Hepatocyte (in vitro differentiated cells): ENCODE measurements at places on chromosomes 2 and 18. TPM values are rescaled to one million over a fixed set of nuclear protein-coding genes. Genes with fewer than 3 reads are reported as not detected.

DNA sequence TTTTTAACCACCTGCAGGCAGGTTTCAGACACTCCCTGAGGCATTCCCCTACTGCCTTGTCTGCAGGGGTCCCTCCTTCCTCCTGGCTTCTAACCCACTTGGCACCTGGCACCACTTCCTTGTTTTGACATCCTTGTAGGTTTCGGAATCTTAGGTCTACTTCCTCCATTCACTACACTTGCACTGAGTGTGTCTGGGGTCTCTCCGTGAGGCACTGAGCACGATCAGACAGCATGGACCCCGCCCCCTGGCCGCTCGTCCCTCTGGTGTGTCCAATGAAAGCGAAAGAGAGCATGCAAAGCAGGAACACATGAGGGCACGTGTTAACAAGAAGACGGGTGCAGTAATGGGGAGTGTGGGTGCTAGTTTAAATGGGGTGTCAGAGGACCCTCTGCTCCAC lies 63.8 kb downstream of the HAUS1 start:
- no peaks in the 10 kb centered on the region for H3K4me1 ChIP-seq
- H3K36me3 ChIP-seq, result no peaks in the 10 kb centered on the region
- H3K4me3 ChIP-seq, result no peak overlapping the region
- no peak for DNase-seq
- H3K27me3 ChIP-seq, result no peaks in the 10 kb centered on the region

GRCh38 chr2:190158798-190159434 lies 96.4 kb upstream of the MSTN start:
- no peaks in the 10 kb centered on the region for H3K36me3 ChIP-seq
- no peak overlapping the region for H3K27ac ChIP-seq
- no peaks in the 10 kb centered on the region for H3K27me3 ChIP-seq
- no peaks in the 10 kb centered on the region for H3K4me1 ChIP-seq
- H3K4me3 ChIP-seq, result no peak overlapping the region
- DNase-seq, result no peak

GRCh38 chr2:149082079-149082478 lies 43.6 kb downstream of the LYPD6B start:
- no peak overlapping the region for H3K27ac ChIP-seq
- peaks cover 16% of the 10 kb centered on the region for H3K4me1 ChIP-seq
- no peak overlapping the region for H3K4me3 ChIP-seq
- no peaks in the 10 kb centered on the region for H3K27me3 ChIP-seq
- DNase-seq, result no peak

- H3K4me3 ChIP-seq, result no peak overlapping the region
- no peaks in the 10 kb centered on the region for H3K4me1 ChIP-seq
- DNase-seq, result no peak
Observed at GRCh38 chr2:122096761-122097160, 341.3 kb downstream of the TSN start.

- H3K4me3 ChIP-seq, result peak within 1 kb of the TSS; percentile 75
- peaks cover 48% of the 10 kb centered on the region for H3K27me3 ChIP-seq
- DNase-seq, result peak; percentile 24
- H3K36me3 ChIP-seq, result no peaks in the 10 kb centered on the region
Observed at GRCh38 chr2:212538305-212539071, at the start of gene ERBB4. Gene ERBB4 (minus strand): TSS chr2:212538802. CDS start chr2:212538530, 272 bp downstream.

GRCh38 chr2:100615471-100615870 lies 52.7 kb downstream of the PDCL3 start:
- no peaks in the 10 kb centered on the region for H3K27me3 ChIP-seq
- no peak for DNase-seq
- H3K27ac ChIP-seq, result no peak overlapping the region
- no peak overlapping the region for H3K4me3 ChIP-seq
- no peaks in the 10 kb centered on the region for H3K36me3 ChIP-seq

DNA sequence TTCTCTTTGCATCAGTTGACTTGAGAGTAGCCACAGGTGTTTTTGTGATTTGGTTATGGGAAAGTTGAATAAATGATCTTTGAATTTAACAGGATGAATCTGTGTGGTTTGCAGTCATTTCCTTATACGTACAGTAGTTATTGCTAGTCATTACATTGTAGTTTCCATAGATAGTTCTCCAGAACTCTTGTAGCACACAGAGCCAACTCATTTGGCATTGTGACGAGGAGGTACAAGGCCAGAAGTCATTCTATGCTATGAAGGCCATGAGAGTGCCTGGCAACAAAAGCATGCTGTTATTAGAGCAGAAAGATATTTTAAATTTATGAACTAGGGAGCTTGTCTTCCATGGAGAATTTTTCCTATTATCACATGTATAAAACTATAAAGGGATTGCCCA lies 973.0 kb upstream of the CHAC2 start:
- no peak for DNase-seq
- no peak overlapping the region for H3K4me3 ChIP-seq
- H3K27me3 ChIP-seq, result no peaks in the 10 kb centered on the region
- no peaks in the 10 kb centered on the region for H3K4me1 ChIP-seq
- H3K27ac ChIP-seq, result no peak overlapping the region

GRCh38 chr2:140502951-140503630 lies 1627.7 kb downstream of the LRP1B start:
- no peak for DNase-seq
- no peaks in the 10 kb centered on the region for H3K27me3 ChIP-seq
- H3K4me1 ChIP-seq, result no peaks in the 10 kb centered on the region
- no peaks in the 10 kb centered on the region for H3K36me3 ChIP-seq
- no peak overlapping the region for H3K27ac ChIP-seq

The REG3G gene
- total RNA-seq, result 0.30 TPM in 1 of 2 replicates, not detected in the other

- H3K36me3 ChIP-seq, result no peaks in the 10 kb centered on the region
- H3K27ac ChIP-seq, result no peak overlapping the region
- DNase-seq, result no peak
Observed at GRCh38 chr2:164052006-164052405, 316.2 kb upstream of the FIGN start.

DNA sequence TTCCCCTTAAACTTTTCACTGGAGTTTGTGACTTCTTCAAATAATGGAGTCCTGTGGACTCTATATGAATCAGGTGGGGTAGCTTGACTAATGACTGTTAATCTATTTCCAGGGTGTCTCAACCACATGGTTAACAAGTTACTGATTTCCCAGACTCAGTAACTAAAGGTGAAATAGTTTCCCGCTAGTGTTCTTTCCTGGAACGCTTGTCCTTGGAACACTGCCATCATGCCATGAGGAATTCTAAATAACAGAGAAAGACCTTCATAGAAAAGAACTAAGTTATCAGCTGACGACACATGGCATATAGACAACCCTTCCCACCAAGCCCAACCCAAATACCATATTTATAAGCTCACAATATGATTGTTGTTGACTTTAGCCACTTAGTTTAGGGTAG lies 1027.9 kb upstream of the FAM98A start:
- no peaks in the 10 kb centered on the region for H3K36me3 ChIP-seq
- H3K27ac ChIP-seq, result no peak overlapping the region
- H3K4me3 ChIP-seq, result no peak overlapping the region

- H3K27me3 ChIP-seq, result no peaks in the 10 kb centered on the region
- DNase-seq, result peak; percentile 23
- H3K27ac ChIP-seq, result peak overlapping the region; percentile 58
- H3K4me3 ChIP-seq, result no peak overlapping the region
- H3K4me1 ChIP-seq, result peaks cover 6% of the 10 kb centered on the region
Observed at GRCh38 chr18:67386032-67386431, 130.5 kb downstream of the DSEL start.

The ANKRD30B gene
- not detected in 2 replicates for total RNA-seq

DNA sequence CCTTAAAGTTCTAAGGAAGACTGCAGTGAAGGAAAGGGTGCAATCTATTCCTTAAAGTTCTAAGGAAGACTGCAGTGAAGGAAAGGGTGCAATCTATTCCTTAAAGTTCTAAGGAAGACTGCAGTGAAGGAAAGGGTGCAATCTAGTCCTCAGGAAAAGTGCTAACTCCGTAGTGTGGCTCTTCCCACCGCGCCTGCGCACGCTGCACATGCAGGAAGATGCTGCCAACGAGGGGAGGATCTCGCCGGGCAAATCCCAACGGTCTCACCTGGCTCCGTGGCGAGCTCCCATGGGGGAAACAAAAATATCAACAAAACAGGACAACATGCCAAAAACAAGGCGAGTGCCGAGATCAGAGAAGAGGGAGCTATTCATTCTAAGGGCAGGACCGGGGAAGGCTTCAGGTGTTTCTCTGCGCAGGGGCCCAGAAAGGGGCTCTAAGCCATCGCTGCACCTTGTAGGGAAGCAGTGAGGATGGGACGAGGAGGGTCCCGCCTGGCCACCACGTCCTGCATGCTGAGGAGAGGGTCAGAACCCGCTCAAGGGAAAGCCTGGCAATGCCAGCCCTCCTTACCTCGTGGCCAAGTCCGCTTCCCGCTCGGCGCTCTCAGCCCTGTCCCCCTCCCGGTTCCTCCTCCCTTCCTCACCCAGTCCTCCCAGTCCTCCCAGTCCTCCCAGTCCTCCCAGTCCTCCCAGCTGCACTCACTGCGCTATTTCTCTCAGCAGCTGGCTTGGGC lies 24.5 kb downstream of the TIMM21 start:
- H3K27ac ChIP-seq, result no peak overlapping the region
- no peak for DNase-seq
- no peaks in the 10 kb centered on the region for H3K36me3 ChIP-seq
- H3K4me1 ChIP-seq, result no peaks in the 10 kb centered on the region
- no peak overlapping the region for H3K4me3 ChIP-seq

- peaks cover 13% of the 10 kb centered on the region for H3K4me1 ChIP-seq
- H3K27ac ChIP-seq, result no peak overlapping the region
- H3K36me3 ChIP-seq, result no peaks in the 10 kb centered on the region
- DNase-seq, result peak; percentile 90
- H3K27me3 ChIP-seq, result no peaks in the 10 kb centered on the region
Observed at GRCh38 chr2:7031547-7032245, 114.5 kb downstream of the RNF144A start.

The TM4SF20 gene
- total RNA-seq, result 44.6 and 46.6 TPM in 2 replicates

- DNase-seq, result no peak
- H3K4me3 ChIP-seq, result no peak overlapping the region
- H3K36me3 ChIP-seq, result no peaks in the 10 kb centered on the region
- no peak overlapping the region for H3K27ac ChIP-seq
- H3K4me1 ChIP-seq, result peaks cover 7% of the 10 kb centered on the region
Observed at GRCh38 chr2:109186656-109187250, 57.7 kb downstream of the SH3RF3 start.

DNA sequence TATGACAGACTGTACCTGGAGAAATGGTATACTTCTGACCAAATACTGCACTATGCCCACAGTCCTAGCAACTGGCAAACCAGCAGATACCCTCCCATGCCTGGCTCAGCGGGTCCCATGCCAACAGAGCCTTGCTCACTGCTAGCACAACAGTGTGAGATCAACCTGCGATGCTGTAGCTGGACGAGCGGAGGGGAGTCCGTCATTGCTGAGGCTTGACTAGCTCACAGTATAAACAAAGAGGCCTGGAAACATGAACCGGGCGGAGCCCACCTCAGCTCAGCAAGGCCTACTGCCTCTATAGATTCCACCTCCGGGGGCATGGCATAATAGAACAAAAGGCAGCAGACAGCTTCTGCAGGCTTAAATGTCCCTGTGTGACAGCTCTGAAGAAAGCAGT lies 93.2 kb upstream of the CAB39 start:
- no peak for DNase-seq
- H3K4me1 ChIP-seq, result no peaks in the 10 kb centered on the region
- H3K27me3 ChIP-seq, result no peaks in the 10 kb centered on the region

The TCF23 gene
- total RNA-seq, result not detected in 2 replicates

DNA sequence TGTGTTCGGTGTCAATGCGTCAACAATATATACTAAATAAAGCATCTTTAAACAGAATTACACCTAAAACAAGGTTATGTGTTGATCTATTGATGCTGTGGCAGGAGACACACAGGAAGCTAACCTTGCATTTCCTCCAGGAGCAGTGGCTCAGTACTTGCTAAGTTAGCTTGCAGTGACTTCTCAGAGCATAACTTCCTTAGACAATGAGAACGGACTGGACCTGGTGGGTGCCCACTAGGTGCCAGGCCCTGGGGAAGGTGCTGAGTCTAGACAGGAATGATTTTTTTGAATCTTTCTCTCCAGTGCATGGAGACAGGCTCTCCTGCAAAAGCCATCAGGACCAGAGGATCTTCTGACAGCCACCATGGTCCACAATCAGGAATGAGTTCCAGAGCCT lies 73.8 kb upstream of the MGAT4A start:
- H3K4me1 ChIP-seq, result peaks cover 13% of the 10 kb centered on the region
- no peak overlapping the region for H3K4me3 ChIP-seq
- no peaks in the 10 kb centered on the region for H3K27me3 ChIP-seq
- no peak for DNase-seq
- H3K36me3 ChIP-seq, result no peaks in the 10 kb centered on the region

The GPR75 gene
- total RNA-seq, result 1.00 and 1.5 TPM in 2 replicates

The TGFA gene
- 2.4 and 5.6 TPM in 2 replicates for total RNA-seq

The RAPGEF4 gene
- 1.9 and 2.0 TPM in 2 replicates for total RNA-seq

- no peaks in the 10 kb centered on the region for H3K27me3 ChIP-seq
- H3K27ac ChIP-seq, result no peak overlapping the region
- DNase-seq, result no peak
- no peaks in the 10 kb centered on the region for H3K36me3 ChIP-seq
- H3K4me3 ChIP-seq, result no peak overlapping the region
Observed at GRCh38 chr18:5478261-5478660, 65.5 kb downstream of the EPB41L3 start.

DNA sequence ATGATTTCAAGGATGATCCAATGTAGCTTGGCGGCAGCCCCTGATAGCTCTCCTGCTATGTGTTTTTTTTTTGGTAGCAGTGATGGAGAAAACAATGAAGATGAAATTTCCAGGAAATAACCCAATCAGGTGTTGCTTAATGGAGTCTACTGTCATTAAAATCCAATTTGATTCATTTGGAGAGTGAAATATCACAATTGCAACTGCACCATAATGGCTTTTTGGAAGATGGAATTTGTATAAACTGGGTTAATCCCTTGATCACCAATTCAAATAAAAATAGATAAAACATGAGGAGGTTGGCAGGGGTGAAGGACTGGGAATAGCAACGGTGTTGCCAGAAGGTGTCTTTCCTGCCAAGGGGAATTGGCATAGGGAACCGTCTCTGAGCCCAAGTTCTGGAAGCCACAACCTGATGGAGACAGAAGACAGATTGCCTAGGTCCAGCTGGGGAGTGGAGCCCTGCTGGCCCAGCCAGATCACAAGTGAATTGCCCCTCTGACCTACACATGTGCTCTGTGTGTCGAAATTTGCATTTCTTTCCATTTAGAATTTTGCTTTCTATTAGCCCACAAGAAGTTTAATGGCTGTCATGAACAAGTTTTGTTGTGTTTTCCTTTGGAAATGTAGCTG lies 170.3 kb upstream of the SPRED2 start:
- no peaks in the 10 kb centered on the region for H3K4me1 ChIP-seq
- H3K4me3 ChIP-seq, result no peak overlapping the region
- no peak overlapping the region for H3K27ac ChIP-seq
- H3K27me3 ChIP-seq, result no peaks in the 10 kb centered on the region
- no peak for DNase-seq

GRCh38 chr18:39062426-39062825 lies 1496.8 kb upstream of the CELF4 start:
- no peak for DNase-seq
- H3K27ac ChIP-seq, result no peak overlapping the region
- H3K36me3 ChIP-seq, result no peaks in the 10 kb centered on the region
- no peak overlapping the region for H3K4me3 ChIP-seq

DNA sequence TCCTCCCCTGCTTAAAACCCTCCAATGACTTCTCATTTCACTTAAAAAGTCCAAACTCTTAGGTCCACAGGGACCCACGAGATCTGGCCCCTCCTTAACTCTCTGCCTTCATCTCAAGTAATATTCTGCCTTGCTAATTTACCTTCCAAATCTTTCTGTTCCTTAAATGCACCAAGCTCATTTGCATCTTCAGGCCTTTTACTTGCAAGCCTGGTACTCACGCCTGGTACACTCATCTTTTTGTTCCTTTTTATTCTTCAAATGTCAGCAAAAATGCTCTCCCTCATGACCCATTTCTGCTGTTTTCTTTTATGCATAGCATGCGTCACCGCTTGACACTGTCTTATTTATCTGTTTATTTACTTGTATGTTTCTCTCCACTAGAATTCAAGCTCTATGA lies 2.7 kb upstream of the WIPF1 start:
- no peaks in the 10 kb centered on the region for H3K36me3 ChIP-seq
- no peak for DNase-seq
- H3K27ac ChIP-seq, result no peak overlapping the region
- H3K4me3 ChIP-seq, result no peak overlapping the region
- H3K27me3 ChIP-seq, result no peaks in the 10 kb centered on the region
